ENCODE measurements at places on chromosomes 2 and 18. TPM values are rescaled to one million over a fixed set of nuclear protein-coding genes. Genes with fewer than 3 reads are reported as not detected.
A peak's percentile ranks its signal among the peaks of the same experiment; 100 is the strongest.

The DOK6 gene
- total RNA-seq = 4.6 TPM

The PRKCE gene
- 10.4 TPM for total RNA-seq

GRCh38 chr2:190682168-190682567 lies 33.3 kb downstream of the NAB1 start:
- no peak overlapping the region for H3K4me3 ChIP-seq
- no peaks in the 10 kb centered on the region for H3K27me3 ChIP-seq

GRCh38 chr18:64803471-64803870 lies 654.6 kb upstream of the LINC00305 start:
- H3K4me1 ChIP-seq = no peaks in the 10 kb centered on the region
- H3K27me3 ChIP-seq = no peaks in the 10 kb centered on the region
- H3K4me3 ChIP-seq = no peak overlapping the region
- DNase-seq = no peak
- no peak overlapping the region for H3K27ac ChIP-seq

The GCKR gene
- total RNA-seq = not detected

DNA sequence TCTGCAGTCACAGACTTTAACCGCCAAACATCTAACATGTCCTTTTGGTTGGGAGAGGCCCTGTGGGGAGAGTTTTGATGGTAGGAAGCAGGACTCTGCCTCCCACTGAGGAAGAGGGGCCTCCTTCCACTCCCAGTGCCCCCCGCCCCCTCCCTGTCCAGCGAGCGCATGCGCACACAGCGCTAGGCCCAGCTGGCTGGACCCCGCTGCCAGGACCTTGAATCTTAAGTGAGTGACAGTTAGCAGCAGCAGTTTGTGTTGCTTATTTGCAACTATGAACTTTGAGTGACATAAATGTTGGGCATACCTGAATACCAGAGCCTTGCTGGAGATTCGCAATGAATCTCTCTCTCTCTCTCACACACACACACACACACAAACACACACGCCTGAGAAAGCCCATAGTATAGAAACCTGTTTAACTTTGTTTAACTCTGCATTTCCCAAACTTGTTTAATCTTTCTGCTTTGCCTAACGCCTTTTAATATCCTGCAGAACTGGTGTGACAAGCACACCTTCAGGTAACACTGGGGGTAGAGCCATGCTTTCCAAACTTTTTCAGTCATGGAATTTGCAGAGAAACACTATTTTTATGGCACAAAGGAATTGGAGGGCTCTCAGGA lies 134.6 kb upstream of the SMAD2 start:
- peaks cover 30% of the 10 kb centered on the region for H3K27me3 ChIP-seq
- H3K36me3 ChIP-seq = no peaks in the 10 kb centered on the region
- H3K4me3 ChIP-seq = no peak overlapping the region
- no peak overlapping the region for H3K27ac ChIP-seq
- no peak for DNase-seq
- no peaks in the 10 kb centered on the region for H3K4me1 ChIP-seq

DNA sequence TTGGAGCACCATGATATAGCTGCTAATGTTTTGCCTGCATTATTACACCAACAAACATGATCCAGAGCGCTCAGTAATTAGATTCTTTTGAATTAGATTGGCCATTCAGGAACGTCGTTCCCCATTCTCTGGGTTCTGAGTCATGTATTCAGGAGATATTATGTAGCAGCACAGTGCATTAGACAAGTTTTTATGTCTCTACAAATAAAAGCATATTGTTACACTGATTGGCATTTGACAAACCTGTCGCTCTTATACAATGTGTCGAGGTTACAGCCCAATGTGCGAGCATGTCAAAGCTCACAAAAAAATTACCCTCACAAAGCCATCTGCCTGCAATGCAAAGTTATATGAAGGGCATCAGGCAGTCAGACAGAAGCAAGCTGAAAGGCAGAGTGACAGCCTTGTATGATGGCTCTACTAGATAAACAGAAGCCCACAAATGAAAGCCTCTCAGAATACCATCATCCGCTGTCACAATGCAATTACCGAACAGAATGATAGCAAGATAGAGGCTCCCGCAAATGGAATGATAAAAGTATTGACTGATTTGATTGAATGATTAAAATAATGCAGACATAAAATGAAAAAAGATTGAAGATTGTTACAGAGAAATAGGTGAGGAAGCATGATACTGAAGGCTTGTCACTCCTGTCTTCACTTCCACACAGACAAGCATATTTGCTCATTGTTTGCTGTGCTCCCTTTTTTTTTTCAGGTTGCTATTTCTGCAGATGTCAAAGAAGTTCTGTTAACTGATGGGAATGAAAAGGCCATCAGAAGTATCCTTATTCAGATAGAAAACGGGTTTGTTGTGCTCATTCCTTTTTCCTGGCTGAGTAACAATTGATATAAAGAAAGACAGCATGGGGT lies 234.6 kb upstream of the SIX3 start:
- H3K27ac ChIP-seq = no peak overlapping the region
- H3K36me3 ChIP-seq = no peaks in the 10 kb centered on the region
- no peak overlapping the region for H3K4me3 ChIP-seq

GRCh38 chr2:237471438-237472186 lies 15.4 kb upstream of the MLPH start:
- peak overlapping the region; percentile 41 for H3K27ac ChIP-seq
- no peak for DNase-seq
- H3K36me3 ChIP-seq = no peaks in the 10 kb centered on the region
- H3K4me3 ChIP-seq = no peak overlapping the region
- H3K4me1 ChIP-seq = peaks cover 17% of the 10 kb centered on the region

GRCh38 chr18:11156978-11157377 lies 7.6 kb upstream of the PIEZO2 start:
- H3K4me1 ChIP-seq = peaks cover 9% of the 10 kb centered on the region
- DNase-seq = no peak
- no peaks in the 10 kb centered on the region for H3K27me3 ChIP-seq

DNA sequence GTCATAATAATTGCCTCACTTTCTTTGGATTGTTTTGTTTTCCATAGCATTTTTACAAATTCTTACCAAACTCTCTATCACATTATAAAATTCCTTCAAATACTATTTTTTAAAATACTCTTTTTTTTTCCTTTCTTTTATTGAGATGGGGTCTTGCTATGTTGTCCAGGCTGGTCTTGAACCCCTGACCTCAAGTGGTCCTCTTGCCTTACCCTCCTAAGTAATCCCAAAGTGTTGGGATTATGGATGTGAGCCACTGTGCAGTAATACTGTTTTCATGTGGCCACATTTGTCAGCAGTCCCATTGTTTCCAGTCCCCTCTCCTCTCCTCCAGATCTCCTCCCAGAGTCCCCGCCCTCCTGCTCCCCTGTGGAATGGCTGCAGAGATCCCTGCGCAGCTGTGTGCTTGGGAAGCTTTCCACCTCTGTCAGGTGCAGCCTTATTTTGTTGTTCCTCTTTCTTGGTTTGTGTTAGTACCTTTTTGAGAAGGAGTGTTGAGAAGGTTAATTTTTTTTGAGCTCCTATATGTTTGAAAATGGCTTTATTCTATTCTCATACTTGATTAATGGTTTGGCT lies 227.3 kb downstream of the LOXHD1 start:
- H3K36me3 ChIP-seq = no peaks in the 10 kb centered on the region
- no peak overlapping the region for H3K27ac ChIP-seq
- H3K27me3 ChIP-seq = peaks cover 47% of the 10 kb centered on the region

DNA sequence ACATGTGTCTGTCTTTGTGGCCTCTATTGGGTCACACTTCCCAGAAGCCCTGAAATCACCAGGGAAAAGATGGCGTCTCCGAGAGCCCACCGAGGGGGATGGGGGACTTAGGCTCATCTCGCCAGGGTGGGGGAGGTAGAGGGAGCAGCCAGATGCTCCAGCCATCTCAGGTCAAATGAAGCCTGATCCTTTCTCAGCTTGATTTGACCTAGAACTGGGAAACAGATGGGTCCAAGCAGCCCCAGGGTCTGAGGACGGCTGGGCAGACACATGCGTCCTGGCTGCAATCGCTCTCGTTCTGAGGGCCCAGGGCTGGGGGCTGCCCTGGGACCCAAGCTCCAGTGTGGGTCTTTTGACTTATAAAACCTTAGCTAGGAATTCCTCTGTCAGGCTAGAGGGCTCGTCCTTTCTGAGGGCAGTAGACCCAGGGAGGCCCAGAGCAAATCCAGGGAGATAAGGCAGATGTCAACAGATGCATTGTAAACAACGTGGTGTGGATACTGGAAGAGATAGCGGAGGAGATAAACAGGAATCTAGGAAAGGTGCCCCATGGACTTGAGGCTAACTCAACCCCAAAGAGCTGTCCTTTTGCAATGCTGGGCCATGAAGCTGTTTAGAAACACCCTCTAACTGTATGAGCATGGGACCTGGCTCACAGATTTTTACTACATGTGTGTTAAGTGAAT lies 127.7 kb downstream of the MYCN start:
- H3K27ac ChIP-seq = no peak overlapping the region
- no peak for DNase-seq
- no peaks in the 10 kb centered on the region for H3K27me3 ChIP-seq
- no peak overlapping the region for H3K4me3 ChIP-seq
- no peaks in the 10 kb centered on the region for H3K4me1 ChIP-seq

DNA sequence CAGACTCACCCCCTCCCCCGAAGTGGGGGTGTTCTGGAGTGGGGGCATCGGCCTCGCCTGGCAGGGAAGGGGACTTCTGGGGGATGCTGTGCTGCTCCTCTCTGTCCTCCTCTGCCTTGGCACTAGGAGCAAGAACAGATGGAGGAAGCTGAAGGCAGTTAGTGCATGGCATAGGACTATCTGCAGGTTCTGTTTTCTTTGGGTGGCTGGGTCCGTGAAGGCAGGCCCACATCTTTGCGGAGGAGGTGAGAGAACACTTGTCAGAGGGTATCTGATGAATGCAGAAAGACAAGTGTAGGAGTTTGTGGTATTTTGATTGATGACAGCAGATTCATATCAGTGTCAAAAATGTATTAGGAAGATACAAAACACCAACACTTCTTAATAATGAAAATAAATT lies 411.4 kb downstream of the TSN start:
- no peaks in the 10 kb centered on the region for H3K4me1 ChIP-seq
- no peak overlapping the region for H3K27ac ChIP-seq
- no peak overlapping the region for H3K4me3 ChIP-seq
- no peak for DNase-seq
- H3K27me3 ChIP-seq = no peaks in the 10 kb centered on the region

The RUFY4 gene
- total RNA-seq = not detected

The SGPP2 gene
- not detected for total RNA-seq

- H3K27me3 ChIP-seq = no peaks in the 10 kb centered on the region
- no peak for DNase-seq
- peak overlapping the region; percentile 71 for H3K27ac ChIP-seq
- peak overlapping the region; percentile 50 for H3K4me3 ChIP-seq
- no peaks in the 10 kb centered on the region for H3K36me3 ChIP-seq
- H3K4me1 ChIP-seq = peaks cover 21% of the 10 kb centered on the region
Measured at GRCh38 chr2:9674891-9675414, 44.2 kb upstream of the YWHAQ start.

GRCh38 chr2:12199491-12200211 lies 453.2 kb downstream of the LPIN1 start:
- H3K27me3 ChIP-seq = no peaks in the 10 kb centered on the region
- H3K36me3 ChIP-seq = no peaks in the 10 kb centered on the region
- no peak for DNase-seq
- H3K4me1 ChIP-seq = peaks cover 25% of the 10 kb centered on the region
- H3K4me3 ChIP-seq = no peak overlapping the region
- H3K27ac ChIP-seq = no peak overlapping the region

DNA sequence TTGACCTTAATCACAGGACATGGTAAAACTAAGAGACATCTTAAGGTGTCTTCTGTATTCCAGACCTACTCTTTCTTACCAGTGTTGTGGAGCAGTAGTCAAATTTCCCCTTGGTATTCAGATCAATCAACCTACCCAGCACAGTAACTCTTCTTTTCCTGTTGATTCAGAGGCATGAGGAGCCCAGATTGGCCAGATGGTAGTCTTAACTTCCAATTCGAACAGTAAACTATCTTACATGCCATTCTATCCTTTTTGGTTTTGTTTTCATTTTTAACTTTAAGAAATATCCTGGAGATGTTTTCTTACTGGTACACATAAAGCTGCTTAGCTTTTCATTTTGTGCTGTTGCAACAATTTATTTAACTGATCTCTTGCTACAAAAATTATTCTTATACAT lies 630.3 kb upstream of the PKDCC start:
- DNase-seq = no peak
- H3K27ac ChIP-seq = no peak overlapping the region
- no peaks in the 10 kb centered on the region for H3K4me1 ChIP-seq

DNA sequence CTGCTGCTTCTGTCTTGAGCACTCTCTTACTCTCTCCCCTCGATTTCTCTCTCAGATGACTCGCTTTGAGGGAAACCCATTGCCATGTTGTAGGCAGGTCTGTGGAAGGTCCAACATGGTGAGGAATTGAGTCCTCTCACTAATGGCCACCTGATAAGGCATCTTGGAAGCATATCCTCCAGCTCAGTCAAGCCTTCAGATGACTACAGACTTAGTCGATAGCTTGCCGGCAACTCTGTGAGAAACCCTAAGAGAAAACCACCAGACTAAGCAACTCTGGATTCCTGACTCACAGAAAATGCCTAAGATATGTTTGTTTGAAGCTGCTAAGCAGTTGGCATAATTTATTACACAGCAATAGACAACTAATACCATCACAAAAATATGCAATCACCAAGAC lies 51.2 kb downstream of the WDR75 start:
- no peak overlapping the region for H3K27ac ChIP-seq
- H3K4me3 ChIP-seq = no peak overlapping the region
- no peaks in the 10 kb centered on the region for H3K4me1 ChIP-seq
- no peak for DNase-seq
- H3K27me3 ChIP-seq = peaks cover 17% of the 10 kb centered on the region
- H3K36me3 ChIP-seq = no peaks in the 10 kb centered on the region

DNA sequence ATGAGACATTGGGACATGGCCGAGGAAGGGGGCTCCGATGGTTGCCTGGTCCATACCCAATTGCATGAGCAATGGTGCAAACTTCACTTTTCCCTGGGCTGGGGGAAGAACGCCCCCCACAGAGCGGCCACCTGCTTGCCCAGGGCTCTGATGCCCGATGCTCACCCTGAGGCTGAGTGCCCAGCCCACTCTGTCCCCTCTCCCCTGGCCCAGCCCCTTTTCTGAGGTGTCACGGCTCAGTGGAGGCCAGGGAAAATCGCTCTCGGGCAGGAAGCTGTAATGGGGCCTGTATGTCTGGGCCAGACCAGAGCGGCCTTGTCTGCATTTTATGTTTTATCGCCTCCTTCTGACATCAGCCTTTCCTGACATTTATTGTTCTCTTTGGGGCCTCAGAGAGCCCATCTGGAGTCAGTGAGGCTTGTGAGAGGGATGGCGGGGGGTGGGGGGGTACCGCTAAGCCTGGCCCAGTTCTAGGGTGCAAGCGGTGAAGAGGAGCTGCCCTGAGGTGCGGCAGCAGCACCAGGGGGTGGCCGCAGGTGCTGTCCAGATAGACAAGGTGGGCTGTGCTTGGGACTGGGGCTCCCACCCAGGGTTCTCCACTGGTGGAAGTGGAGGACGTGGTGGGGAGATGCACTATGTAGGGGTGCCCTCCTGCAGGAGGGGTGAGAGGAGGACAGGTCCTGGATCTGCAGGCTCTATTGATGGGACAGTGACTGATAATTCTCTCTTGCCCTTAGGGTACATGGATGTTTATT lies 46.2 kb downstream of the INHBB start:
- no peak overlapping the region for H3K27ac ChIP-seq
- peak; percentile 76 for DNase-seq
- H3K36me3 ChIP-seq = no peaks in the 10 kb centered on the region

Data from osteocyte (in vitro differentiated cells).